ENCODE measurements at places on chromosomes 12 and 14.

- DNase-seq: no peak
Observed at GRCh38 chr12:93902736-93903562, 225.8 kb downstream of the CRADD start.

GRCh38 chr14:55731881-55732498 lies 152.0 kb downstream of the KTN1 start:
- DNase-seq: no peak

DNA sequence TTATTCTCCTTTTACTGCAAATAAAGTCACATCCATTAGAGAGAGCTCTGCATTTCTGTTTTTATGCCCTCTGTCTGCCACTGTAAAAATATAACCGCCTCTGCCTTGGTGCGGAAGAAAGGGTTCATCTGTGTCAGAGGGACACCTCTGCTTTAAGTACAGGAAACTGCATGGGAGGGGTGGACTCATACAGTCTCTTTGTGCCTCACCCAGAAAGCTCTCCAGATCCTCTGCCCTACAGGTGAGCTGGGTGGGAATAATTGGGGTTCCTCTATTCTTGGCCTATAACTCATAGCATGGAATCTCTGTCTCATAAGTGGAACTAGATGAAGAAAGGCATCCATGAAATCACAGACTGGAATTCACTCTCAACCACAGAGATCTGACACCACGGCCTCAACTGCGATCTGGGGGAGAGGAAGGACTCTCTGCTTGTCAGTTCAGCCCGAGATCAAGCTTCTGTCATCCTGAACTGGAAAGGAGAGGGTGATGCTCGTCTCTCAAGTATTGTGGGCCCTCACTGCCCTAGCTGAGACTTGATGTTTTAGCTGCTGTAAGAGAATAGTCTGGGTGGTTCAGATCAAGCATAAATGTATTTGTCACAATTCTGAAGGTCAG lies 702.3 kb downstream of the TMEM121 start:
- DNase-seq: no peak

DNA sequence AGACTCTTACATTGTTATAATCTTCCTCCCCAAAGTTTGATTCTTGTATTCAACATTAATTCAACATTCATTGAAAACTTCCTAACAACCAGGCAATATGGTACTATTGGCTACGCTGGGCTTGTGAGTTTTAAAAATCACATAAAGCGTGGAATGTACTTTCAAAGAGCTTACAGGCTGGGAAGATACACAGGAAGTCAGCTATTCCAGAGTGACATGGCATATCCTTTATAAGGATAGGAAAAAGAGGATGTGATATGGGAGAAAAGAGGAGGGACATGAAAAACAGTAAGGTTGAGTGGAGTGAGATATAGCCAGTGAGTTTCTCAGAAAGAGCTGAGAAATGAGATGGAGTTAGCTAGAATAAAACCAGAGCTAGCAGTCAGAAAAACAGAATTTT lies 103.6 kb upstream of the ATF7IP start:
- no peak for DNase-seq

DNA sequence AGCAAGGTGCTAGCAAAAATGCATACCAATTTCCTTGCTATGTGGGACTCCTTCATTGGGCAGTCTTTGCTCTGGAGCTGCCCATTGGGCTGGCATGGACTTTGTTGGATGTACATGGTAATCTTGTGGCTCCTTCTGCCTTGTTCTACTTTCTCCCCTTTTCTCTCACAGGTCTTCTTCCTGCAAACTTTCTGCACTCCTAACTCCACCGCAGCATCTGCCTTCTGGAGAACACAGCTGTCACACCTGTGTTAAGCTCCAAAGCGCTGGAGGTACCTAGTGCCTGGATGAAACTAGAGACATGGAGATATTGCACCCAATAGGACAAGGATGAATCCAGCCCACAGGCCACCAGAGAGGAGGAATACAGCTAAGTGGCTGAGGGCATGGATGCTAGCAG lies 60.7 kb upstream of the CCND2 start:
- DNase-seq: no peak

GRCh38 chr12:49616533-49617219 lies 6.7 kb upstream of the PRPF40B start:
- DNase-seq: no peak

DNA sequence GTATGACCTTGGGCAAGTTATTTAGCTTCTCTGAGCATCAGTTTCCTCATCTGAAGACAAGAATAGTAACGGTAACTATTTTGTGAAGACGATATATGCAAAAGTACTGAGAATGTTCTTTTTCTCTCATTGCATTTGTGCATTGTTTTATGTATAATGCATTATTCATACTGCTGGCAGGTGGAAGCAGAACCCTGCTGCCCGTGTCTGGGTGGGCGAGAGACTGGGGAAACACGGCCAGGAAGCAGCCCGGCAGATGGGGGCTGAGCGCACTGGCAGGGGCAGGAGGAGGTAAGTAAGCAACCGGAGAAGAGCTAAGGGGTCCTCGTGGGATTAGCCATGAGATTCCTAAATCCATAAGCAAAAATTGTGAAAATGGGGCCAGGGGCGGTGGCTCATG lies 115.8 kb upstream of the MED13L start:
- no peak for DNase-seq

DNA sequence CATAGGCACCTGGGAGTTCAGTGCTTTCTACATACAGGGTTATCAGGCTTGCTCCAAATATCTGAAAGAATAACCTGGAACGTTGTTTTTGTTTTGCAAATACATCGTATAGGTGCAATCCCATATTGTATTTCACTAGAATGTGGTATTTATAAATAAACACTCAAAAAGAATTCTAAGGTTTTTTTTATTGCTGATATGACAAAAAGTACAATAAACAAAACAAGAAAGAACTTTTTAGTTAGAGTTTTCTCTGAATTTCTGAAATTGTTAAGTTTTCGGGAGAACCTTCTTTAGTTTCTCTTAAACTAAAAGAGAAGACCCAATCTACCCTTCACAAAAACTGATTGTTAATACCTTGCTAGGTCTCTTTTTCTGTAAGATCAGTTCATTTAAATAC lies 225.8 kb downstream of the CCDC59 start:
- no peak for DNase-seq

GRCh38 chr12:87381742-87382141 lies 647.5 kb downstream of the C12orf50 start:
- no peak for DNase-seq

DNA sequence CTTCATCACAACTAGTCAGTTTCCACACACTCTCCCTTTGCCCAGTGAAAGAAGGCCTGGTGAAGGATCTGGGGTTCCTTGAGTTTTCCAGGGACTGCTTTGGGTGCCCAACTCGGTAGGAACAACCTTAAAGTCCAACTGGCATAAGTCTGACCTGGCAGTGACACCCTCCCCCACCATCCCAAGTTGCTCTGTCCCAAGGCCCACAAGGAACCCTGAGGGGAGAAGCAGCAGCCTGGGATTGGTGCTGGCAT lies 1.6 kb downstream of the KMT2D start:
- DNase-seq: no peak

DNA sequence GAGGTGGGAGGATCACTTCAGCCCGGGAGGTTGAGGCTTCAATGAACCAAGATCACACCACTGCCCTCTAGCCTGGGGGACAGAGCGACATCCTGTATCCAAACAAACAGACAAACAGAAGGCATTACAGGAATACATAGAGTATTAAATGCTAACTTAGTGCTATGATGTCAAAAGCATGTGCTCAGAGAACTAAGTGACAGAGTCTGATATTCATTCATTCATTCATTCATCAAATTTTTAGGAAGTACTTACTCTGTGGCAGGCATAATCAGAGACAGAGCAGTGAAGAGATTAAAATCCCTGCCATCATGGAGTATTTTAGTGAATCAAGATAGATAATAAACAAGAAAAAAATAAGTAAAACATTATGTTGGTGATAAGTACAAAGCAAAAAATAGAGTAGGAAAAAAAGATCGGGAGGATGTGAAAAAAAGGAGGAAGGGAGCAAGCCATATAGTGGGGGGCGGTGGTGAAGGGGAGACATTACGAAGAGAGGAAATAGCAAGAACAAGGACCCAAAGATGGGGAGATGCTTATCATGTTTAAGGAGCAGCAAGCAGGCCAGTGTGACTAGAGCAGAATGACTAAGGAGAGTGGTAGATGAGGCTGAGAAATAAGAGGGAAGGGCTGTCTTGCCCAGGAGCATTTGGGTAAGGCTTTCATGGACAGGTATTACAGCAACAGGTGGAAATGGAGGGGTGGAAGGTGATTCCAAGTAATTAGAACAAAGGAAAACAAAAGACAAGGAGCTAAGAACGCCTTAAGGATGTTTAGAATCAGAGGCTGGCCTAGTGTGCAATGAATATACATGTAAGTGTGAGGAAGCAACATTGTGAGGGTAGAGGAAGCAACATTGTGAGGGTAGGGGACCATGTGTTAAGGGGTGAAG lies 2.8 kb downstream of the MAP4K5 start:
- DNase-seq: no peak

DNA sequence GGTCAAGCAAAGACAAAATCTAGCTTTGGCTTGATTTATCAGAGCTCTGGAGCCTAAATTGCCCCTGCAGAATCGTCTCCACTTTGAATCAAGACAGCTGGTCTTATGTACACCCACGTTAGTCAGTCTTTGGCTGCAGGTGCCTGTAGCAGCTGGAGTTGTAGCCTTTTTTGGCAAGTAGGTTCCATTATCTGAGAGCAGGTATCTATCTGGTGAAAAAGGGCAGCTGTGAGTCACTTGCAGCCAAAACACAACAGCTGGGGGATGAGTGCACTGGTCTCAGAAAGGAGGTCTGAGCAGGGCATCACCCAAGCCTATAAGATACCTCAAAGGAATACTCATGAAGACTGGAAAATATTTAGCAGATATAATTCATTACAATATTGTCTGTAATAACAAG lies 43.6 kb upstream of the KCNH5 start:
- DNase-seq: no peak

DNA sequence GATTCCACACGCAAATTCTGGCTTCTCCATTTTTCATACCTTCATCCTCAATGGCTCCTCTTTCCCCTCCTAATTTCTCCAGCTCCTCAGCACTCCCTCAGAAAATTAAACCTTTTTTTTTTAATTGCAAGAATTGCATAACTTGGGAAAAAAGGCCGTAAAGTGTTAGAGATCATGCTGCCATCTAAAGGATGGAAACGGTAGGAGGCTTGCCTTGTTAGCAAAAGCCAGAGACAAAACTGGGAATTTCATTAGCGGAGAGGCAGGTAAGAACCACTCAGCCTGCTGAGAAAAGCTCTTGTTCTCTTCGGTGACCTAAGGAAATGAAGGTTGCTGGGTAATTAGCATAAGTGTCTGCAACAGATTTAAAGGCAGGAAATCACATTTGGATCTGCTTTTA lies 204.3 kb downstream of the AEBP2 start:
- DNase-seq: peak; percentile 24

- no peak for DNase-seq
Observed at GRCh38 chr12:81083906-81084513, 6.1 kb downstream of the ACSS3 start.

DNA sequence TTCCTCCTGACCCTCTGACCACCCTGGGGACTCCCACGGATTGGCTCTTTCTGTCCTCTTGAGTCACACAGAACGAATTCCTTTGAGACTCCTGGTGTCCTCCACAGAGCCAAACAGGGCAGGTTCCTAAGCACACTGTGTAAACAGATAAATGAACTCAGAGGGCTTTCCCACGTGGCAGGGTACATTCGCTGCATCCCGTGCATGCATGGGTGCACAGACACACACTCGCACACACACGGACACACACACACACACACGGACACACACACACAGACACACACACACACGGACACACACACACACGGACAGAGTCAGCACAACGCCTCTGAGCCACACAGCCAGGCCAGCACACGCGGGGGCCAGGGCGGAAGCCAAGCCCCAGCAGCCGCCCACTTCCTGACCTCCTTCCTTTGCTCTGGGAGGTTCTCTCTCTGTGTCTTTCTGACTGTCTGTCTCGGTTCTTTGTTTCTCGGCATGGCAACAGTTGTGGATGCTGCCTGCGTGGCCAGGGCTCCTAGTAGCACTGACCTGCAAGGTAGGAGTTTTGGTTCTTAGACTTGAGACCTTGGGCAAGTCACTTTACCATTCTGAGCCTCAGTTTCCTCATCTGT lies 706 bp downstream of the CRACR2A start:
- no peak for DNase-seq
